ENCODE measurements at places on chromosomes 3 and 15.

GRCh38 chr3:126078866-126079265 lies 5.1 kb downstream of the SLC41A3 start:
- DNase-seq = no peak

GRCh38 chr15:92886042-92886537 lies 14.0 kb upstream of the CHD2 start:
- DNase-seq = no peak

DNA sequence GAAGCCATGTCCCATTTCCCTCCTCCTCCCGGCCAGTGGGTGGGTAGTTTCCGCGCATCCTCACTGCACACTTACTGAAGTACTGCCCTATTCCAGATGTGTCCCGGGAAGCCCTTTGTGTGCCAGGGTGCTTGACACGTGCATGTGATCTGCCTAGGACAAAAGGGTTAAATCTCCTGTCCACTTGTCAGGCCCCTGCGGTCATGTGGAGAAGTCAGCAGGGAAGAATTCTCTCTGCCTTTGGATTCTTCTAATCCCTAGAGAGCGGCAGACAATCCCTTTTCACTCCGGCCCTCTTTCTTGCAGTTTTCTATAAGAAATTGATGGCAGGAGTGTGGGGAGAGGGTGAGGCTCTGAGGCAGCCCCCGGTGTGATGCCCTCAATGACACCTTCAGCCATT lies 19.8 kb downstream of the ST8SIA2 start:
- DNase-seq = no peak

- no peak for DNase-seq
Measured at GRCh38 chr3:178969004-178969700, 102.5 kb downstream of the ZMAT3 start.

DNA sequence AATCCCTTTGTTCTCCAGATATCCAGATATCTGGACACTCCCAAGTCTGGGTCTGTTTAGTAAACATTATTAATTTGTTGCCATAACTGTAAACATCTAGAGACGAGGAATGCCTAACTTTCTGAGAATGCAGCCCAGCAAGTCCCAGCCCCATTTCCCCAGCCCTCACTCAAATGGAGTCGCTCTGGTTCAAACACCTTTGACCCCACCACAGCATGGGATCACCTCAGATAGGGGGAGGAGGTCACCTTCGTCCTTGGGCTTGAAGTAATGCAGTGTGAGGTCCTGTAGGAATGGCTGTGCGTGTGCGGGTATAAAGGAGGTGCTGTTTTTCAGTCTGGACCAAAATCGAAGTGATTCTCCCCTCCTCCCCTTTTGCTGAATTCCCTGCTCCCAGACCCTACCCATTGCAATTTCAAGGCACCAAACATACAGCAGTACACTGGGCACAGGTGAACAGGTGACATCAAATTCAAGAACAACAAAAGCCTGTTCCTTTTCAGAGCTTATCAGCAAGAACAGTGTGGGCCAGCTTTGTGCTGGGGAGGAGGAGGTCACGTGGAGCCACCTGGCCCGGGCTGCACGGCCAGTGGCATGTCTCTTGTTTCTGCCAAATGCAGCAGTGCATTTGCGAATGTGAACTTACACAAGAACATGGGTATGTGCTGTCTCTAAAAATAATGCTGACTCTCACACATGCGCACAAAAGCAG lies 57.5 kb upstream of the TRPM1 start:
- no peak for DNase-seq

GRCh38 chr3:16349986-16350596 lies 85.1 kb downstream of the OXNAD1 start:
- no peak for DNase-seq

- no peak for DNase-seq
Measured at GRCh38 chr15:75362642-75363249, 5.7 kb downstream of the MAN2C1 start.

GRCh38 chr15:96774216-96774615 lies 443.7 kb downstream of the NR2F2 start:
- DNase-seq = no peak

DNA sequence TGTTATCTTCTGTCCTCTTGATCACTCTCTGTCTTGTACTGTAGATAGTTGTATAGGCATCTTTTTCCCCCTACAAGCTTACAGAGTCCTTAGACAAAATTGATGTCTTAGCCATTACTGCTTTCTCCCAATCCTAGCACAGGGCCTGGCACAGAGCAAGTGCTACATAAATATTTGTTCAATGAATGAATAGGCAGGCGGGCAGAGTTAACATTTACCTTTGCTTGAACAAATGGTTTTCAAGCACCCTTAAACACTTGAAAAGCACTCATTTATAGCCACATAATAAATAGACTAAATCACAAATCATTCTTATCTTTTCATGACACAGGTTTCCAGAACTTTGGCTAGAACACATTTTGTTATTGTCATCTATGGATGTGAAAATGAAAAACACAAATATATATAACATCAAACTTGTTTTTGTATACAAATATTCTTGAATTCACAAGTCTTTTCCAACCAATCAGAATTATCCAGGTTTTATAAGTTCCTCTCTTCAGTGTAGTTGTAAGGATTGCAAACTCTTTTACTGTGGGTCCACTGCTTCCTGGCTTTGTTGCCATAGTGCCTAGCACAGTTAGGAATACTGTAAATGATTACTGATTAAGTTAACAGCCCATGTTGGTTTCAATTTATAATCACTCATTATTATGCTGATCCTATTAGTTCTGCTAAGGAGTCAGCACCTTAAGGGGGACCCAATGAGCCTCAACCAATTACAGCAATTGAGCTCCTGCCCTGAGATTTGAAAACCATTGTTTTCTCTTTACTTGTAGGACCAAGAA lies 61.9 kb downstream of the ISL2 start:
- DNase-seq = no peak

DNA sequence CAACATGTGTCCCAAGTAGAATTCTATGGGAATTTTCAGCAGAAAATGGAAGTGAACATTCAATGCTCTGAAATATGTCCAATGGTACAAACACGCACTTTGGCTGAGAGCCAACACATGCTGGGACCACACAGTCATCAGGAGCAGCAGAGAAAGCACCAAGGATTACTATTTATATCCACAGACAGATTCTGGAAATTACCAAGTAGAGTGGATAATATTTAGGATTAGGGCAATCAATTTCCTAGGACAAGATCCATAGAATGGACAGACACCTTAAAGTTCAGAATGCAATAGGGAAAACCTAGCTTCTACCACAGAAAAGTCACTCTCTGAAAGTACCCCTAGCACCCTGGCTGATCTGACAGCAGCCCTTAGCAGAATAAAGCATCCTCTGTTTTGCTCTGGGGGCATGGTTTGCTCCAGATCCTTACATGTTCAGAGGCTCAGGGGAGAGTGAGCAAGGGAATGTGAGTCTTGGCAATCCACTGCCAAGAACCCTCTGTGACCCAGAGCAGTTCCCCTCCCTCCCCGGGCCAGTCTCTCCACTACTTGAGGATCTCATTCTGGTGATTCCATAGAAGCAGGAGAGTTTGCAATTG lies 206.0 kb upstream of the WNT5A start:
- no peak for DNase-seq

DNA sequence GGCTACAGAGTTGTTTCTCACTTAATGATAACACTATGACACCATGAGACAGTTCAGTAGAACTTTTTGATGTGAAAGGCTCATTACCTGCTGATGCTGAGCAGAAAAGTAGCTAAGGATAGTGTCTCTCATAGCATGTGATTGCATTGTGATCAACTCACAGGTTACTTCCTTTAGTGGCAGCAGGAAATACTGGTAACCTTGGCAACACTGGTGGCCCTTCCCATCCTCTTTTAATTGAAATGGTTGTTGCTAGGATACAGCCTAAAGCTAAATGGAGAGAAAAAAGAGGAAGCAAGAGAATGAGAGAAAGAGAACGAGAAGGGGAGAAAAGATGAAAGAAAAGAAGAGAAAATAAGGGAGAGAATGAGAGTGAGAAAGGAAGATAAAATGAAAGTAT lies 204.7 kb upstream of the GAP43 start:
- no peak for DNase-seq

- no peak for DNase-seq
Measured at GRCh38 chr15:78148392-78149067, 632 bp upstream of the IDH3A start.

DNA sequence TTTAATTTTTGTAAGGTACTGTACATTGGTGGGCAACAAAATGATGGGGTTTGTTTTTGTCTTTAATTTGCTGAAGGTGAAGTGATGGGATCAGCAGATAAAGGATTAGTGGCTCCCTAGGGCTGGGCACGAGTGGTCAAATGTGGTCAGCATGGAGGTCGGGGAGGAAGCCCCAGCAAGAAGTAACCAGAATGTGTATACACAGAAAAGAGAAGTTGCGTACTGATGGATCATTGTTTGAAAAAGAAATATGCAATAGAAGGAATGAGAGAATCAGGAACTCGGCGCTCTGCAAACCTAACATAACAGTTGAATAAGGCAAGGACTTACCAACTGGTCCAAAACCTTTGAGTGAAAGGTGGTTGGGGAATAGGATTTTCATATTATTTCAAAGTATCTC lies 1.5 kb downstream of the TMOD2 start:
- no peak for DNase-seq

DNA sequence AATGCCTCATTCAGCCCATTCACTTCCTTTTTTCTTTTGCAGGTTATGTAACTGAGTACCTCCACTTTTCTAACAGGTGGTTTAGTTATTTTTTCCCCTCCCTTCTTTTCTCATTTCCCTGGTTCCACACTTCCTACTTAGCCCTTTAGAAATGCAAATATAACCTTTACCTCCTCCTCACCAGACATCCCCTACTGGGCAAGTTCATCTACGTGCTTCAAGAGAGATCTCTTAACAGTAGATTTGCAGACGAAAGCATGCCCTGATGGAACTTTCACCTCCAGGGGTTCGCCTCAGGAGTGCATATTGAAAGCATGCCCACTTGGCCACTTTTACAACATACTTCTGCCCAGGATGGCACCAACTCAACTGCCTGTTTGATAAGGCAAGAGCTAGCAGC lies 314.1 kb upstream of the LRRC3B start:
- no peak for DNase-seq

All from bone marrow (tissue), 2 donors.